ENCODE measurements at places on chromosomes 13 and 19.

DNA sequence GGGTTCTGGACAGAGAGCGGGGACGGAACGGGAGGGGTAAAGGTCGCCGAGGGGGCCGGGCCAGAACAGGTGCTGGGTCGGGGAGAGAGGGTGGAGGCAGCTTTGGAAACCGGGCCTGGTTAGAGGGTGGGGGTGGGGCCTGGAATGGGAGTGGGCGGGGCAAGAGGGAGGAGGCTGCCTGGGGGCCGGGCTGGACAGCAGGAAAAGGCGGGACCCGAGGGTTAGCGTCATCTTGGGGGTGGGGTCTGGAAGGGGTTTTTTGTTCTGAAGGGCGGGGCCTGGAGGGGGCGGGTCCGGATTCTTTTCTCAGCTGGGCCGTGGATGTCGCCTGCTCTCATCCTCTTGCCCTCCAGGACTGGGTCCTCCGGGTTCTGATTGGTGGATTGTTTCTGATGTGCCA is 4.3 kb upstream of the ZNF813 start:
- DNase-seq, result no peak

- DNase-seq, result no peak
Measured at GRCh38 chr13:22024381-22024994, 353.6 kb downstream of the FGF9 start.

GRCh38 chr13:100235311-100235901 is 146.5 kb downstream of the PCCA start:
- DNase-seq, result no peak

DNA sequence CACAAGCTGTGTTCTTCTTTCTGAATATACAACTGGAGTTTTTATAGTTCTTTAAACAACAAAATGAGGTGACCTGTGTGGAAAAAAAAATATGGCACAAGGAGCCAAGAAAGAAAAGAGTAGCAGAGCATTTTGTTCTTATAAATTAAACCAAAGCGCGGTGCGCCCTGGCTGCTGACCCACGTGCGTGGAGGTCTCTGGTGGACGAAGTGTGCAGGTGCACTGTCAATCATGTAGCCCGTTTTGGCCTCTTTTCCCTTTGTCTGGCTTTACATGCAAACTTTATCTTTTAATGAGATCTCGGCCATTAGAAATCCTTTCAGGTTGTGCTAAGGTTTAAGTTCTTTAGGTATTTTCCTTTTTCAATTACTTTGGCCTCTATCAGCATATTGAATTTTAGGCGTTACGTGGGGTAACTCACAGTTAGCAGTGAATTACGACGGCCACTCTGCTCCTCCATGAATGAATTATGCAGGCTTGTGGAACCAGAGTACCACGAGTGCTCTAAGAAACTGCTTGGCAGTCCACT is 443.9 kb upstream of the SLC10A2 start:
- DNase-seq, result no peak

- DNase-seq, result no peak
Measured at GRCh38 chr13:54628383-54628782, 1599.8 kb downstream of the OLFM4 start.

DNA sequence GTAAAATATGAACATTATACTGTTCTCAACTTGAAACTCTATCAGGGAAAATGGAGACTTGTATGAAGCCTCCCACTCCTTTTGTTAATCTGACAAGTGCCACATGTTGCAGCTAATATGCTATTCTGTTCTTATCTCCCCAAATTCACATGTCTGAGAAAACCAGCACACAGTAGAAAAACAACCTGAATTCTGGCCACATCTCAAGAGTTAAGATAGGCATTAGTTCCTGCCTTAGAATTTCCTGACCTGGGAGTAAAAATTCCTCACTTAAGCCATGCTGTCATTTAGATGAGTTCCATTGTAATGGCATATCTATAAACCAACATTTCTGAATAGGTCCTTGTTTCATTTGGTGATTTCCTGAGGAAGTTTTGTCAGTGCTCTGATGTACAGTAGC is 1098.5 kb downstream of the EFNB2 start:
- DNase-seq, result no peak
